ENCODE measurements at places on chromosomes 7 and 10.

DNA sequence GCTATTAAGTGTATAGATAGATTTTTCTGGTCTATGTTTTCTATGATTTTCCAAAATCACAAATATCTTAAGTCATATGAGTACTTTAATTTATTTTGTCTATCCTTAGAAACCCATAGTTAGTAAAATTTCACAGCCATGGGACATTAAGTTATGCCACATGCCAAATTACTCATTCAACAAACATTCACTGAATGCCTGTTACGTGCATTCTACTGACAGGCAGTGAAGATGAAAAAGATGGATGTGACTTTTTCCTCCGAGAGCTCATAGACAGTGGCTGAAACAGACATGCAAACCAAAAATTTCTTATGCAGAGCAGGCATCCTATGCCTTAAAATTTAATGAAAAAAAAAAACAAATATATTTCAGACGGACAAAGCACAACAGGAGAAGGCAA lies 84.9 kb downstream of the CHRM2 start:
- DNase-seq: no peak

DNA sequence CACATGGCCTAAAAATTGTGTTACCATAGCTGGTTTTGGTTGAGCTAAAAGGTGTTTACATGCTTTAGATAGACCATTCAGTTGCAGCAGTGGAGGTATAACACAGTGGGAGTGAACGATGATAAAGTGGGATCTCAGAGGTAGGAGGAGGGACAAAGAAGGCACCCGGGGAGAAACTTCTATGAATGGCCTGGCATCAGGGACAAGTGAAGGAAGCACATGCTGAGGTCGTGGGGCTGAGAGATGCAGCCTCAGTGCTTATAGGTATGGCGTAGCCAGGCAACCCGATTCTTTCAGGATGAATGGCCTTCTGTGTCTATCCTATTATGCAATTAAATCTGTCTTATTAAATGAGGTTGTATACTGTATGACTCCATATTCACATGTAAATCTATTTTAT lies 3.9 kb upstream of the CDK6 start:
- DNase-seq: no peak

DNA sequence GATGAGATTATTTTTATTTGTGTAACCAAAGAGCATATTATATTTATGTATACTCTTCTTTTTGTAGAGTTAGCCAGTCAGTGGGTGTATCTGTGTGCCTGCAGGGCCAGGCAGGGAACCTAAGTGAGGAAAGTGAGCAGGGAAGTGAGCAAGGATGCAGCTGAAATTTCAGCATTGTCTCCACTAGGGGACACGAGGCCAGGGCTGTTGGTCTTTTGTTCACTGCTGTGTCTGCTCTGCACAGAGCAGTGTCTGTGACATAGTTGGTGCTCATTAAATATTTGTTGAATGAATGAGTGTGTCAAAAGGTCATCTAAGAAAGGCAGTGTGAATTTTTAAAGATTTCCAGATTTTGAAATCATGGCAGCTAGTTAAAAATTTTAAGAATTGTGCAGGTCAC lies 51.8 kb downstream of the SUGCT start:
- no peak for DNase-seq

- no peak for DNase-seq
Observed at GRCh38 chr7:157980774-157981173, 606.8 kb downstream of the PTPRN2 start.

DNA sequence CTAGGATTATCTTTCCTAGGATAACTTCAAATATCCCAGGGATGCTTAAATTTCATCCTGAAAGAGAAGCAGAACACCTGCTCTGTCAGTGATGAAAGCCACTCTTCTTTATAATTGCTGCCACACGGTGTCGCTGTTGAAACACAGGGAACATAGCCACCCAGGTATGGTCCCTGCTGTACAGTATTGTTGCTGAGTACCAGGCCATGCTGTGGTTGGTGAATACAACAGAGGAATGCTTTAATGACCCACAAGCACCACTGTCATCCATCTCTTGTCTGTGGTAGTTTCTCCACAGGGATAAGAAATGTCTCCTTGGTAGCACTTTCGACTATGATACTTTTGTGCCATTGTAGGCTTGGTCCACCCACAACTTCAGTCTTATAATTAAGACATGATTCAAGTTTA lies 70.6 kb upstream of the STARD3NL start:
- peak; percentile 40 for DNase-seq

DNA sequence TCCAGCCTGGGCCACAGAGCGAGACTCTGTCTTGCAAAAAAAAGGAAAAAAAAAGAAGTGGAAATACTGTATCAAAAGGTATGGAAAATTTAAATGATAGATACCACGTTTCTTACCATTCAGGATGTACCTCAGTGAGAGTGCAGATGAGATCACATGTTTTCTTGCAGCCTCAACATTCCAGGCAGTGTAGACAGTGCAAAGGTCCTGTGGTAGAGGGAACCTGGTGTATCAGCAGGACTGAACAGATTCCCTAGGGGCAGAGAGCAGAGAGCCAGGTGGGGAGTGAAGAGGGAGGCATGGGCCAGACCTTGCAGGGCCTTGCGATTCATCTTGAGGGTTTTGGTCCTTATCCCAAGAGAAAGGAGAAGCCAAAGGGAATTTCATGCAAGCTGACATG lies 17.7 kb upstream of the ATXN7L1 start:
- DNase-seq: no peak

DNA sequence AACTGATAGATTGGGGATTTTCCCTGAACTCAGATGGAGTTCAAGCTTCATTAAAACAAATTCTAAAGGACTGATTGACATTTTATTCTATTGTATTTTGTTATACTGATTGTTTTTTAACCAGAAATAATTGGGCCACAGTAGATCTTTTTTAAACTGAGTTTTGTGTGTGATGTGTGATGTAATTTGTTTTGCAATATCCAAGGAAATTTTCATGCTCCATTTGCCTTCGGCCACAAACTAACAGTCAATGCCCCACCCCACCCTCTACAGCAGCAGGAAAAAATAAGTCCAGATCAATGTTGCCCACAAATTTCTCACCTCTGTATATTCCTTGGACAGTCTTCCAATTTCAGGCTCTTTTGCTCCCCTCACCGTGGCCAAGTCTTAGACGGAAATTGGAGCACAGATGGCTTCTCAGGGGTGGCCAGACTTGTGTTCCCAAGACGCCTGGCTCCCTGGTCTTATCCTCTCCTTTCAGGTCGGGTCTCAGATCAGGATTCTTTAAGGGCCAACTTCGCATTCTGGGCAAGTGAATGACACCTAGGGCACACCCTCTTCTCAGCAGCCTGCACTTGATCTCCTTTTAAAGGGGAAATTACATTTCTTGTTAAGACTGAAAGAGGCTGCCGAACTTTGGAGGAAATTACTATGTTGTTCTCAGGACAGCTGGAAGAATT lies at the start of gene SVOPL:
Gene SVOPL (minus strand): TSS at position 506 of the 680 bp plus-strand sequence. CDS start 22,317 bp downstream, outside the sequence.
- no peak for DNase-seq

GRCh38 chr7:35576031-35576573 lies 118.8 kb downstream of the HERPUD2 start:
- DNase-seq: no peak

DNA sequence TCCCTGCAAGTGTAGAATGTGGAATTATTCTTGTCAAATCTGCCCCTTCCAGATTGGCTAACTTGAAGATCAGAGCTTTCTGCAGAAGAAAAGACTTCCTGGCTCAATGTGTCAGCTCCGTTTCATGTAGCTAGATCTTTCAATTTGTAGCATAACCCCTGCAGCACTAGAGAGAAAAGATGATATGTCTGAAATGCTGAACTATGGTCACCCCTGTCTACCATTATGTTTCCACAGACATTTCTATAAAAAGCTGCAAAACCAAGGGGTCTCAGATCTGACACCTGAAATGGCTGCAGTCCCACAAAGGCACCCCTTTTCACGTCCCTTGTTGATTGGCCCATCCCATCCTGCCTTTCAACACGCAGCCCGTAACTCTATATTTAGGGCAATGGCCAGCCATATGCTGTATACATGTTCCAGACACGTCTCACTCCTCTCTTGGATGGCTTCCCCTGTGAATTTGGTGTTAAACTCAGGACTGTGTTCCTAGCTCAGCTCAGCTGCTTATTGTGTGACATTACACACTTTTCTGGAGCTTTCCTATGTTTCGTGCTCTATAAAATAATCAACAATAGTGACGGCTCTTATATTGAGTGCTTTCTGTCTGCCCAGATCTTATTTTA lies 648.6 kb upstream of the CELF2 start:
- no peak for DNase-seq

DNA sequence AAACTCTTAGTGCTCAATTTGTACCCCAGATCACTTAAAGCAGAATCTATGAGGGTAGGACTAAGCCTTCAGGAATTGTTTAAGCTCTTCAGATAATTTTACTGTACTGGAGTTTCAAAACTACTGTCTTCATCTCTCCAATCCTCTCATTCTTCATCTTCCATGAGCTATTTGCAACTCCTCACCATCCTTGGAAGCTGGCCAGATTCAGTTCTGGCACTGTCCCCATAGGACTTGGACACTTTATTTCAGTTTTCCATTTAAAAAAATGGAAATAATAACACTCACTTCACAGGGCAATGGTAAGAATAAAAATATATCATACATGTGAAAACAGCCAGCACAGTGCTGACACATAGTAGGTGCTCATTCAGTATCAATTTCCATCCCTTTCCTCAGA lies 74.6 kb downstream of the PPP1R17 start:
- DNase-seq: no peak

DNA sequence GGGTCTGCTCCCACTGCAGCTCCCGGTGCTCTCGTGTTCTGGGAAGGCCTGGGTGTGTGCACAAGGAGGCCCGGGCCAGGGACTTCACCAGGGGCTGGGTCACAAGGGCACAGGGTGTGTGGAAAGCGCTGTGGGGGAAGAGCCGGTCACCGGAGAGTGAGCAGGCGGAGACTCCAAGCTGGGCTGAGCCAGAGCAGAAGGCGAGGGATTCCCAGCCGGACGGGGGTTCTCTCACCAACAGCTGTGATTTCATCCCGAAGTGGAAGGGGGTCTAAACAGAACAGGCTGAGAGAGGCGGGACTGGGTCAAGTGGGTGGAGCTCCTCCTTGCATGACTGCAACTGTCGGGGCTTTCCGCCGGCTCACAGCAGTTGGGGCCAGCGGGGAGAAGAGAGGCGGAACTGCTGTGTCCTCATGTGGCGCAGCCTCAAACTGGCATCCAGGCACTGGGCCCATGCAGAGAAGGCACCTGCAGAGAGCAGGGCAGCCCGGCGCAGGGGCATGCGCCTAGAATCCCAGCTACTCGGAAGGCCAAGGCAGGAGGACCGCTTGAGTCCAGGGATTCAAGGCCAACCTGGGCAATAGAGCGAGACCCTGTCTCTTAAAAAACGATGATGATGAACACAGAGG lies 7.6 kb upstream of the ORAI2 start:
- DNase-seq: no peak

DNA sequence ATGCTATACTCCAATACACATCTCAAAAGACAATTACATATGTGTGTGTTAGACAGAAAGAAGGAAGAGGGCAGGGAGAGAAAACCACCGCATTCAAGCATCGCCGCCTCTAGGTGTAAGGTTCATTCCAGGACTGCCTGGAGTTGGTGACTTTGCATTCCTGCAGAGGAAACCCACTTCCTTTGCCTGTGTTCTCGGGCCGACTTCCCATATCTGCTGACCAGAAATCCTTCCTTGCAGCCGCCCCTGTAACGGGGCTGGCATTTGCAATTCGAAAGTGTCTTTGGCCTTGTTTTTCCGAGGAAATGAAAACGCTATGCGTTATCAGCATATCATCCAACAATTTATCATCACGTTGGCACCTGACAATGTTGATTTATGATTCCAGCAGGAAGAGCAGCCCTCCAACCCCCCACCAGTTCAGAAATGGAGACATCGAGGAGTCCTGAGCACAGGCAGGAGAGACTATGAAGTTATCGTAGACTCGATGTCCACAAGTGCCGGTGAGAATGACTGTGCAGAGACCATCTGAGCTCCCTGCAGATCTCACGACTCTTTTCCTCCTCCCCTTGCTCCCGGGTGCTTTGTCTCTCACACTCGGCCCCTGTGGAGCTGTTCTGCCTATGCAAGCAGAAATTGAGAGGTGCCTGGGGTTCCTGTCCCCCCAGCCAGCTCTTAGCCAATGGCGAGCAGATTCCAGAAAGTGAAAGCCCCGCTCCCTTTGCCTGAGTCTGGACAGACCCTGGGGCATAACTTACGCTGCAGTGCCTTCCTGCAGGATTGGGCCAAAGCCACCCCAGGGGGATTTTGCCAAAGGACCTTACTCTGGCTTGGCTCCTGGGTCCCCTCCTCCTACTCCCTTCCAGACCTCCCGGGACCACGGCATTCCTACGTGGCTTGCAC lies 68.9 kb upstream of the FOXK1 start:
- DNase-seq: no peak

GRCh38 chr7:157683747-157684156 lies 346.9 kb downstream of the DNAJB6 start:
- DNase-seq: no peak

GRCh38 chr10:48287417-48288391 lies 13.2 kb upstream of the FRMPD2 start:
- no peak for DNase-seq

GRCh38 chr7:31938650-31939049 lies 131.6 kb downstream of the PDE1C start:
- no peak for DNase-seq

- no peak for DNase-seq
Observed at GRCh38 chr7:127769696-127770400, 117.9 kb downstream of the SND1 start.

- DNase-seq: no peak
Observed at GRCh38 chr10:104842704-104843103, 201.6 kb downstream of the SORCS3 start.

DNA sequence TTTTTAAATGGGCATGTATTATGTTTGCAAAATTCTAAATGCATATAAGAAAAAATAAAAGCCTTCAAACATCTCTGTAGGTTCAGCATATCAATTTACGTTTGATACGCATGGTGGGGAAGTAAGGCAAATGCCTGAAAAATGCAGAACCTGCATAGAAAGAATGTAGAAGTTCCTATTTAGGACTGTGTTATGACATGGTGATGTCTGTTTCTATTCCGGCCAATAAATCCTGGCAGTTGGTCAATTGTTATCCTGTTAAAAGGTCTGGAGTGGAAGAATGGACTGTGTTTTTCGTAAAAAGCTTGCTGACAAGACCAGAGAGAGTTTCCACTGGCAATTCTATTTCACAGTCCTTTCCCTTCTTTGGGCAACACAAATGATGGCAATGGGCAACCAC lies 49.6 kb upstream of the CAV2 start:
- DNase-seq: no peak

GRCh38 chr10:4939224-4940072 lies 23.8 kb upstream of the AKR1C1 start:
- no peak for DNase-seq

GRCh38 chr7:91519241-91520158 lies 255.3 kb downstream of the FZD1 start:
- DNase-seq: no peak

Measured in NK-92 treated with Interleukin-12 subunit alpha and Interleukin-12 subunit beta, amount 100 ng/mL, for 24 hours (cell line).